ENCODE measurements at places on chromosomes 12 and 14.

GRCh38 chr12:121657305-121658008 is 12.0 kb downstream of the MORN3 start:
- no peak for DNase-seq

DNA sequence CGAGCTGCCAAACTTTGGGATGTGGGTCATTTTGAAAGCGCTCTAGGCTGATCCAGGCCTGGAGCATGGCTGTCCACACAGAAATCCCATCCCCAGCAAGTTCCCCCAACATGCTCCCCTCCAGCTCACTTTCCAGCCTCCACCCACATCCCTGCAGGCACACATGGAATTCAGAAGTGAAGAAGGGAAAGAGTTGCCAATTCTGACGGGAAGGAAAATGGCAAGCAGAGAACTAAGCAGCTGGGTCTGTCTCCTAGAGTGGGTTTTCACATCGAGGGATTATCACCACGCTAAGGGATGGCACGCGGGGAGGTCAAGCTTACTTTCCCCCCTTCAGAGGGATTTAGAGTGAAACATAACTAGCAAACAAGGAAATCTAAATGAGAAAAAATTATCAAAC is 142.3 kb downstream of the RIMBP2 start:
- no peak for DNase-seq

GRCh38 chr14:54312166-54312801 is 84.5 kb upstream of the CDKN3 start:
- no peak for DNase-seq

GRCh38 chr12:12025799-12026386 is 44.8 kb upstream of the BCL2L14 start:
- no peak for DNase-seq

DNA sequence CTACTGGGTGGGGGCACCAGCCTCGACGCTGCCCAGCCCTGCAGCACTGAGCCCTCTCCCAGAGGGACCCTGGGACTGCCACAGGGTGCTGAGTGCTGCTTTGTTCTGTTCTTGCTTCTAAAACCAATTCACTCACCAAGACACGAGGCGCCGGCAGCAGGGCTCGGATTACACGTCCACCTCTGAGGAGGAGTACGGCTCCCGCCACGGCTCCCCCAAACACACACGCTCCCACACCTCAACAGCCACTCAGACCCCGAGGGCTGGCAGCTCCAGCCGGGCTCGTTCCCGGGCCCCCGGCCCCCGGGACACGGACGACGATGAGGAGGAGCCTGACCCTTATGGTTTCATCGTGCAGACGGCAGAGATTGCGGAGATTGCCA is 24.3 kb downstream of the CEP170B start:
- DNase-seq, result no peak

DNA sequence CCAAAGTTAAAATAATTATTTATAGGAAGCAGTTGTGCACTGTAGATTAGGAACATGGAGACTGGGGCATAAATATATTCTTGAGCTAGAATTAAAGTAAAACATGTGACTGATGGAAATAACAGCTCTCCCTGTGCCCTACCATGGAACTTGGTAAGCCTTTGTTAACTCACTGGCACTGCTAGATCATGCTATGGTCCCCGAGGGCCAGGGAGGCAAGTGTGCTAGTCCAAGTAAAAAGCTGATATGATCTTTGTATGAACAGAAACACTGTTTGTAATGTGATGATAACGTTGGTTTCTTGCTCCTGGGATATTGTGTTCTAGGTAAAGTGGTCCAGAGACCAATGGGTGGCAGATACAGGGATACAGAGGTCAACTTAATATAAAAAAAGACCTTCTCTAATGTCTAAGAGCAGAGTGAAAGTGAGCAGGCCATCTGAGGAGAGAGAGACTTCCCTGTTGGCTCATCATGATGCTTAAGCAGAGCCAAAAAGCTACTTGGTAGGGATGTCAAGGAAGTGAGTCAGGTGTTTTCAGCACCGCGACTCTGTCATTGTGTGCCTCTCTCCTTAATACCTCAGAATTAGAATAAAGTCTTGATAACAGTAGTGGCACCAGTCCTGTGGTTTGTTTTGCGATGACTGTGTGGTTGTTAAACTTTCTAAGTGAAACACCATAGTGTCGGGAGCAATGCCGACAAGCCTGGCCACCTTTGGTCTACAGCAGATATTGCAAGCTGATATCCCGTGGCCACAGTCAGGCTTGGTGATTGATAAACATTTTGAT is 27.6 kb downstream of the BICD1 start:
- DNase-seq, result peak; percentile 90

- DNase-seq, result no peak
Observed at GRCh38 chr14:73170686-73171085, 34.4 kb downstream of the PSEN1 start.

DNA sequence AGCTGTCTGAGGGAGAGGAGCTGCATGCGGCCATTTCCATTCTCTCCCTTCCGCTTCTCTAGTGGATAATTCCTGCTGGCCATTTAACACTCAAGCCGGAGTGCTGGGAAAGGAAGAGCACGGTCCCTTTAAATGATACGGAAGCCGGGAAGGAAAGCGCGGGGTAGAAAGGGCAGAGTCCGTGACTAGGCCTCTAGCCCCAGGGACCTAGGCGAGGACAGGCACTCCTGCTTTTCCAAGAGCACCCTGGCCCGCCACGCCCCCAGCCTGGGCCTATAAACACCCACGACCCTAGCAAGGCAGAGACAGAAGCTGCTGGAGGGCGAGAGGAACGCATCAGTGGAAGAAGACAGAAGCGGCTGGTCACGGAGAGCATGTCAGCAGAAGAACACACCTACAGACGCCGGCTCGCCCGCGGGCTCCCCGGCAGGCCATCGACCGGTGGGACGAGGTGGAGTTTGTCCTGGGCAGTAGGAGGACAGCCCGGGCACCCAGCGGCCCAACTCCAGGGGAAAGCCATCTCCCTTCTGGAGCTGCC is 1206.6 kb upstream of the TMEM132C start:
- no peak for DNase-seq

DNA sequence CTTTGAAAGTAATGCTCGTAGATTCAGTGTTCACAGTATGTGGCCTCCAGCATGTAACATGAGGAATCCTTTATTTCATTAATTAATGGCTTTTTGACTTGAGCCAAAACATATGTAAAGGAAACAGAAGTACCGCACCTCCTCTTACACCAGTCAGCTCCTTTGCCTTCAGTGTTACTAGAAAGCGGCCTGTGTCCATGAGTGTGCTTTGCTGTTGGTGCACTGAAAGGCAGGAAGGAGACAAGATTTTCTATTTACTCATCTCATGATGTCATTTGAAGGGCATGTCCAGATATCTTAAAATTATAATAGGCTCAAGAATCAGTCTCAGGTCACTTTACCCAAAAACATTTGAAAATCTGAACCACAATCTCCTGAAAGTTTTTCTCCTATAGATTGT is 9.9 kb upstream of the CCT2 start:
- no peak for DNase-seq

DNA sequence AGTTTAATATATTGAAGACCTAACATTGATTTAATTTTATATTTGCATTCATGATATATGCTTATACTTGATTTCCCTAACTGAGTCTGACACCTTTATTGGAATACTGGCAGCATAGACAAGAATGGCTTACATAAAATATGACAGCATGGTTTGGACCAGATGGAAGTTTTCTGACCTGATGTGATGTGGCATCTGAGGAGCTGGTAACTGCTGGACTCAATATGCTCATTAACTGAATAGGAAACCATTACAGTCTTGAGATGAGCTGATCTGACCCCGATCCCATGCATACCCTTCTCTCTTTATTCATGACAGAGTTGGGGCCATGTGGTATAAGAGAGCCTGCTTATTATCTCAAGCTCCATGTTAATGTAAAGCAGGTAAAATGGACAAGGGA is 604.8 kb upstream of the SEL1L start:
- DNase-seq, result no peak

DNA sequence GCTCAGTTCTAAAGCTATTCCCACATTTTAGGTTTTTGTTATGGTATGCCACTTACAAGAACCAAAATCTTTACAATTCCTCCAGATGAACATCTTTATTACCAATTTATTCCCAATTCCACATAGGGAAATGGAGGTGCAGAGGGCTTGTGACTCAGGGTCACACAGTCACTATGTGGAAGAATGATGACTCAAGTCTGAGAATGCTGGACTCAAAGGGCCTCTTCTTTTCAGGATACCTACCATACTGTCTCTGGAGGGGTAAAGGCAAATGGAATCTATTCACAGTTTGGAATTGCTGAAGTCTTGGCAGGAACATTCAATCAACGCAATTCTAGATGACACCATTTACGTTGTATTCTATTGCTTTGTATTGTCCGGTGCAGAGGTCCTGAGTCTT is 48.2 kb upstream of the MANSC4 start:
- DNase-seq, result no peak

- no peak for DNase-seq
Observed at GRCh38 chr14:56206596-56206995, 88.4 kb downstream of the PELI2 start.

DNA sequence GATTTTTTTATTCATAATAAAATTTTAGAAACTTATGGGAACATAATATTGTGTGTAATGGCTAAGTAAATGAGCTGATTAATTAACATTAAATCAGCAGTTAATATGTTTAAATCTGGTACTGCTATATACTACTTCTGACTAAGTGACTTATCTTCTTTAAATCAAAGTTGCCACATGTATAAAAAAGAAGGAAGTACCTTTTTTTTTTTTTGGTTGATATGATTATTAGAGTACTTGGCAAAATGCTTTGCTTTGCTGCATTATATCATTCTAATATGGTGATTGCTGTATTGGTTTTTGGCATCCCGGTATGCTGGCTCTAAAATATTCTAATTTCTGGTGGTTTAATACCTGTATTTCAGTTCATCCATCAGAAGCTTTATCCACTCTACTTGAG is 319.1 kb upstream of the RGS6 start:
- no peak for DNase-seq

GRCh38 chr12:85843606-85844310 is 7.5 kb upstream of the RASSF9 start:
- no peak for DNase-seq

DNA sequence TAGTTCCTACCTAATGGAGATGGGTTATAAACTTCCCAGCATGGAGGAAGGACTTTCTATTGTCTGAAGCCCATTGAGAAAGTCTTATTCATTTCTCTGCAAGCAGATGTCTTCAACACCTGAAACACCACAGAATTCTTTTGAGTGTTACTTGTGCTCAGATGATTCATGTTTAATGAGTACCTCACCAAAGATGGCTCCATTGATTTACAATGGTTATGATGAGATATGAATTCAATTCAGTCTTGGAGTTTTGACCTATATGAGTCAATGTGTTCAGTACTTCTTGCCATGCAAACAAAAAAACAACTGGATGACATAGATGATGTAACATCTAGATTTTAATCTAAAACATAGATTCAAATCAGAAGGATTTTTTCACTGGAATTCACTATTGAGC is 15.4 kb upstream of the PAWR start:
- no peak for DNase-seq

GRCh38 chr12:116397148-116397547 is 119.7 kb upstream of the MED13L start:
- DNase-seq, result no peak

DNA sequence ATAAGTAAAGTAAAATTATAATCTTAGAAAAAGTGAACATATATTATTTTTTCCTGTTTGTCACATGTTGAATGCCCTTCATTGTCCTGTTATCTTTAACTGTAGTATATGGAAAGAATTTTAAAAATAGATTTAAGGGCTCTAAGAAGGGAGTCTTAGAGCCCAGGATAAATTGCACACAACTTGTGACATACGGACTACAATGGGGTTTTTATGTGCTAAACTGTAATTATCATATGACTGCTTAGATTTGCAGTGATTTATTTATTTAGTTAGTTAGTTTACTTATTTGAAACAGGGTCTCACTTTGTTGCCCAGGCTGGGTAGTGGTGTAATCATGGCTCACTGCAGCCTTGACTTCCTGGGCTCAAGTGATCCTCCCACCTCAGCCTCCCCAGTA is 187.8 kb upstream of the HMGA2 start:
- DNase-seq, result no peak

- DNase-seq, result no peak
Observed at GRCh38 chr12:22700106-22700505, 75.1 kb downstream of the ETNK1 start.

DNA sequence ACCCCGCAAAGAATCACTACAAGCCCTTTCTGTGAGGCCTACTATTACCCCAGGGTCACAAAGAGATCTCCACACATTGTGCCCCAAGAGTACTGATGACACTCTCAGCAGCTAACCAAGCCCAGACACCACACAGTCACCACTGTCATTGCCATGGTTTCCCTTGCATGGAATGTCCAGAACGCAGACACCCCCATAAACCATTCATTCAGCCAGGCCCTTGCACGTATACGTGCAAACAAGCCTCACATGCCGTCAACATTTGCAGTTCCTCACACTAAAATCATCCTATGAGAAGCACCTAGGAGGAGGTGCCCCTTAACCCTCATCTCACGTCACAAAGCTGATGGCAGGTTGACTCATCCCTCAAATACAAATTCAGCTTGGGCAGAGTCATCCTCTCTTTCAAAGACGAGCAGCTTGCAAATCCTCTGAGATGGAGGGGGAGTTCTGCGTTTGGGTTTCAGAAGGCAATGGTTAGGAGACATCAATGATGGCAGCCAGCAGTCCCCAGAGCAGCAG is 17.1 kb upstream of the KRT77 start:
- no peak for DNase-seq

DNA sequence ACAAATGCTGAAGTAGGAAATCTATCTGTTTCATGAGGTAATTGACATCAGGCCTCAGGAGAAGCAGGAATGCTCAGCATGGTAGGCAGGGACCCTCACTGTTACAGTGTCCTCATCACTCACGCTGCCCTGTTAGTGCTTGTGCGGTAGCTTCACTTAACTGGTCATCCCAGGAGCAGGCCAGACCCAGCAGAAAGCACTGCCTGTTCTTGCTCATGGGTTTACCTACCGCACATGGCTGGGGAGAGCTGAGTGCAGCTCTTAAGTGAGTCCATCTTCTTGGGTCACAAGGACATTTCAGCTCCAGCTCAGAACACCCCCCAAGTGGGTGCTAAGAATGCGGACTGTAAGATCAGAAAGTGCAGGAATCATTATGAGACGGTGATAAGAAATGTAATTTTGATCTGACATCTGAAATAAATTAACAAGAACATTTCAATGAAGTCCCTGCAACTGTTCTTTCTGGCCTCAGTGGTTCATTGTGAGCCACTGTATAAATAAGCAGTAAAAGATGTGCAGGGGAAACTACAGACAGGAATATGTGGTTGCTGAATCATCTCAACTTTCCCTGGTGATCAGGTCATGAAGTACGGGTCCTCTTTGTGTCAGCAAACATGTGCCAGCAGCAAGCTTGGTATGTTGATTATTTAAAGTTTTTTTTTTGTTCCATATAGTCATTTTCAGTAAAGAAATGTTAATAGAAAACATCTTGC is 757.7 kb upstream of the TMEM132C start:
- peak; percentile 21 for DNase-seq

DNA sequence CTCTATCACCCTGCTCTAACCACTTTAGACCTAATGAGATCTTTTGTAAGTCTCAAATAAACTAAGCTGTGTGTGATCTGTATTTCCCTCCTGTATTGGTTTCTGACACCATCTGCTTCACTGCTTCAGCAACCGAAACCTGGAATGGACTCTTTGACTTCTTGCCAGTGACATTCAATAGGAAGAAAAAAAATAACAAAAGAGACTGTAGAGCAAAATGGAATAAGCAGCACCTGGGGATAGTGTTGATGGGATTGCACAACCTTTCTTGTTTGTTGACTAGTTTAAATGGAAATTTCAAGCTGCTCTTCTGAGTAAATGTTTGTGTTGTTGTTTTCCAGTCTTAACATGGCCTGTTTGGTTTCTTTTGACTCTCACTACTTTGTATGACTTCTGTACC is 888.6 kb upstream of the SEL1L start:
- no peak for DNase-seq

All from MM.1S (cell line).